T-helper 2 cell treated with Interferon-gamma antibody and Interleukin-4, amounts not matched to agents 100 ng/mL and 5 ng/mL, for 36 hours (primary cell): ENCODE measurements at places on chromosomes 12 and 14. TPM values are rescaled to one million over a fixed set of nuclear protein-coding genes. Genes with fewer than 3 reads are reported as not detected.

DLK1 gene
- not detected in 2 replicates for total RNA-seq

ITGB7 gene
- total RNA-seq: 742 and 770 TPM in 2 replicates

NAV3 gene
- total RNA-seq: not detected in 2 replicates

PTGR2 gene
- total RNA-seq: 0.84 and 0.89 TPM in 2 replicates

NGB gene
- not detected in 2 replicates for total RNA-seq

ART4 gene
- not detected in 2 replicates for total RNA-seq

OR10AD1 gene
- not detected in 2 replicates for total RNA-seq

P2RX4 gene
- 45.5 and 47.0 TPM in 2 replicates for total RNA-seq

IPO4 gene
- 50.2 and 55.0 TPM in 2 replicates for total RNA-seq

MAP1LC3B2 gene
- total RNA-seq: 0.50 and 0.77 TPM in 2 replicates

LGR5 gene
- total RNA-seq: not detected in 2 replicates

SLC39A5 gene
- 0.86 and 1.0 TPM in 2 replicates for total RNA-seq

SLC25A21 gene
- not detected in 2 replicates for total RNA-seq

CISTR gene
- not detected in 2 replicates for total RNA-seq

KRT85 gene
- total RNA-seq: not detected in 2 replicates

CLEC1A gene
- not detected in 2 replicates for total RNA-seq
